ENCODE measurements at places on chromosomes 2 and 18.

DNA sequence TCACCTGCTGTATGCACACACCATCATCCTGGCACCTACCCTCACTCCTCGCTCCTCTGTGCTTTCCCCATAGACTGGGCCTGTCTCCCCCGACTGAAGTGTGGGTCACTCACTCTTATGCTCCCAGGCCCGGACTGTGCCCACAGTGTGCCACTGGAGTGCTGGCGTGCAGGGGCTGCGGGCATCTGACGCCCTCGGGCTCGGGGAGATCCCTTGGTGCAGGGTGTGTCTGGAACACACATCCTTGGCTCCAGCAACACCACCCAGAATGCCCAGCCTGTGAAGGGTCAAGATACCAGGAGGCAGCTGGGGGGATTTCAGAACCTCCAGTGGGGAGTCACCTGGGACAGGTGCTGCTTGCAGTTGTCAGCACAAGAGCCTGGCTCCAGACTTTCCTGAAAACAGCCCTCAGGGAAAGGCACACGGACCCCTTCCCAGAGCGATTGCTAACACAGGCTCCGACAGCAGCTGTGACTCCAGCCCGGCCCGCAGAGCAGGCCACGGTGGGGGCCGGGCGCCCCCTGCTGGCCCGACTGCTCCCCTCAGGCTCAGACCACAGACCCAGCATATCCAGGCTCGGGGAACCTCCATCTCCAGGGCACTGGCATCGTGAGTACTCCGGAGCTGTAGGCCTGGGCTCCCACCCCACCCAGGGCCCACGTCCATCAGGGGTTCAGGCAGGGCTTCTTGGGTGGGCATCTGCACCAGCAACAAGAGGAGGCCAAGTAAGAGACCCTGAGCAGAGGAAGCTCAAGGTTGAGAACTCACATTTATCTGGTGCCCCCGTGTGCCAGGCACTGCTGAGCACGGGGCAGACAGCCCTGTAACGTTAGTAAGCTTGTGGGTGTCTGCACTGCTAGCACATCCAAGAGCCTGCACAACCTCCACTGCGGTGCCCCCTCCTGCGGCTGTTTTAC is 8.6 kb downstream of the HS1BP3 start:
- DNase-seq: peak; percentile 6

GRCh38 chr2:103809941-103810441 is 1043.9 kb upstream of the POU3F3 start:
- no peak for DNase-seq

- no peak for DNase-seq
Observed at GRCh38 chr2:45182667-45183295, 173.5 kb upstream of the SIX2 start.

GRCh38 chr2:84556190-84556589 is 39.9 kb downstream of the DNAH6 start:
- no peak for DNase-seq

DNA sequence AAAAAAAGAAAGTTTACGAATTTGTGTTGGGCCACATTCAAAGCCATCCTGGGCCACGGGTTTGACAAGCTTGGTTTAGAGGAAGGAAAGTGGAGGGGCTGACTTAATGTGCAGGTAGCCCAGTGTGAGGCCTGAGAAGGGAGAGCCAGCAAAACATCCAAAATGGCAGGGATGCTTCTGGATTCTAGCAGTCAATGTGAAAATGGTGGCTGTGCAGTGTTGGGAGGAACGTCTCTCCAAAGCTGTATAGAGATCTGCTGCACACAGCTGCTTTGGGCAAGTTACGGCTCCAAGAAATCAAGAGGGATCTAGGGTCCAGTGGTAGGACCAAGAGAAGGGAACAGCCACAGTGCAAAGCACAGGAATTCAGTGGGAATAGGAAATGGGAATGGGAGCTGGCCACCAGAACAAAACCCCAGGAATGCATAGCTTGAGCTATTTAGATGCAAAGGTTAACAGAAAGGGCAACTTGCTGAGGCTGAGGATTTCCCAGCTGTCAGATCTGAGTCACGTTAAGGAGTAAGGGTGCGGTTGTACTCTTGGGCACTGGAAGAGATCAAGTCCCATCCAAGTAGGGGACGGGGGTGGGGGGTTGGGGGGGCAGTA is 70.6 kb downstream of the B3GNT2 start:
- DNase-seq: no peak

GRCh38 chr2:88234760-88235159 is 64.6 kb downstream of the THNSL2 start:
- DNase-seq: no peak

- no peak for DNase-seq
Observed at GRCh38 chr2:59572227-59572626, 981.2 kb downstream of the BCL11A start.

DNA sequence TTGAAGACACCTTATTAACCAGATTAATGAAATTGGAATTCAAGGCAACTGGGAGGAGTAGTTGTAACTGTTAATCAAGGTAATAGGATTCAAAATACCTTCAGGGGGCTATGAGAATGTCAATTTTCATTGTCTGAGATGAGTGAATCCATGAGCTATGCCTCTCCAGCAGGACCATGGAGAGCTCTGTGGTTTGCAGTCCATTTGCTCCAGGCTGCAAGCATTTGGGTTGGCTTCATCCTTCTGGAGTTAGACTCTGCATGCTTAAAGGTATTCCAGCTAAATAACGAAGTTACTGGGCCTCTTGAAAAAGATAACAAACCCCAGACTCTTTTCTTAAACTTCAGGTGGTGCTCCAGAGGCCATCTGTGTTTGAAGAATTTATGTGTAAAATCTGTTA is 207.1 kb upstream of the SLC8A1 start:
- DNase-seq: no peak

- DNase-seq: no peak
Observed at GRCh38 chr2:189179570-189179950, at the start of gene COL5A2. Gene COL5A2 (minus strand): TSS chr2:189179761. CDS start chr2:189179604, 157 bp downstream.

DNA sequence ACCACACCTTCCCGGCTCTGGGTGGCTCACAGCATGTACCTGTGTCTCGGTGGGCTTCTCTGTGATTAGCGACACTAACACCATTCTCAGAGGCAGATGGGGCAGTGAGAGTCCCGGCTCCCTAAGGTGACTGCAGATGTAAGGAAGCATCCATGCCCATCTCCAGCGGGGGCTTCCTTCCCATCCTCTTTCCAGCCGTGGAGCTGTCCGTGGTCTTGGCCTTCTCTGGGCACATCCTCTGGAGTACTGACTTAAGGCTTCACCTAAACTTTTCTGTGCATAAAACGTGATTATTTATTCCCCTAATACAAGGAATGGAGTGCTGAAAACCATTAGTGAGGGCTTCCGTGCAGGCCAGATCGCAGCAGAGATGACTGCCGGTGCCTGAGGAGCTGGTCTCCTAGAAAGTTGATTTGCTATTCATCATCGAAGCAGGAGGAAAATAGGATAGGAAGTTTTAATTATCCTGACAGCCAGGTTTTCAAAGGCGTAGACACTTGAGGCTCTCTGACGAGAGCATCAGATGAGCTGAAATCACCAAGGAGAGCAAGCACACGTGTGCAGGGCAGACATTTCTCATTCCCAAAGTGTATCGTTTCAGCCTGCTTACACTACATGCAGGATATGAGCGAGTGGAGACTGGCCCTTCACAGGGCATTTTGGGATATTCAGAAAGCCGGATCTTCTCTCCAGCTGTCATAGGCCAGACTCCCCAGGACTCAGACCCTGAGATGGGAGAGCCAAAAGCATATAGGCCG is 186.1 kb upstream of the SALL3 start:
- no peak for DNase-seq

DNA sequence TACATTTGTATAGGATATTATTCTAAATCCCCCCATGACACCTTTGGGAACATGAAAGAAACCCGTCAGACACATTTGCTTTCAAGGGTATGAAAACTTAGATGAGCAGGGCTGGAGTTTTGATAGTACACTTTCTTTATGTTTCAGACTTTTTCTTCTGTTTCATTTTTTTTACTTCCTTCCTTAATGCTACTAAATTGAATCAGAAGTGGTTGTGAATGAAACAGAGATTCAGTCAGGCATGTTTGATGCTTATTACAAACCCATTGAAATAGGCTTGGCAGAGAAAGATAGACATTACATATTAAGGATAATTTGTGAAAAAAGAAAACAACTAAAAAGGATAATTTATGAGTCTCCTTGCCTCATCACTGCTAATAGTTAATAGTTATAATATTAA is 26.8 kb downstream of the SLC30A6 start:
- no peak for DNase-seq

DNA sequence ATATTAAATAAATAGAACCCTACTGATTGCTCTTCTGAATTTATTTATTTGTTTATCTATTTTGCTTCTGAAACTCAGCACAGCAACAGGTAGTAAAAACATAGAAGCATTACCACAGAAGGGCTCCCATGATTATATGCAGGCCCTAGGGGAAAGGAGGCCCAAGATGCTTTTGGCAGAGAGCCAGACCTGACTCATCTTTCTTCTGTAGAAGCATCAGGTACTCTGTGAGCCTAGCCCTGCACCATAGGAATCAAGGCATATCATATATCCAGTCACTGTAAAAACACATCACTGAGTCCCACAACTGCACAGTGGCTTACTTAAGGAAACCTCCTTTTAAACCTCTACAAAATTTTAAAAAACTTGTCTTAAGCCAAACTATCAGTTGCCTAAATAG is 1.8 kb downstream of the SCN9A start:
- DNase-seq: no peak

GRCh38 chr2:169798397-169798717 is 314 bp upstream of the SSB start:
- no peak for DNase-seq

DNA sequence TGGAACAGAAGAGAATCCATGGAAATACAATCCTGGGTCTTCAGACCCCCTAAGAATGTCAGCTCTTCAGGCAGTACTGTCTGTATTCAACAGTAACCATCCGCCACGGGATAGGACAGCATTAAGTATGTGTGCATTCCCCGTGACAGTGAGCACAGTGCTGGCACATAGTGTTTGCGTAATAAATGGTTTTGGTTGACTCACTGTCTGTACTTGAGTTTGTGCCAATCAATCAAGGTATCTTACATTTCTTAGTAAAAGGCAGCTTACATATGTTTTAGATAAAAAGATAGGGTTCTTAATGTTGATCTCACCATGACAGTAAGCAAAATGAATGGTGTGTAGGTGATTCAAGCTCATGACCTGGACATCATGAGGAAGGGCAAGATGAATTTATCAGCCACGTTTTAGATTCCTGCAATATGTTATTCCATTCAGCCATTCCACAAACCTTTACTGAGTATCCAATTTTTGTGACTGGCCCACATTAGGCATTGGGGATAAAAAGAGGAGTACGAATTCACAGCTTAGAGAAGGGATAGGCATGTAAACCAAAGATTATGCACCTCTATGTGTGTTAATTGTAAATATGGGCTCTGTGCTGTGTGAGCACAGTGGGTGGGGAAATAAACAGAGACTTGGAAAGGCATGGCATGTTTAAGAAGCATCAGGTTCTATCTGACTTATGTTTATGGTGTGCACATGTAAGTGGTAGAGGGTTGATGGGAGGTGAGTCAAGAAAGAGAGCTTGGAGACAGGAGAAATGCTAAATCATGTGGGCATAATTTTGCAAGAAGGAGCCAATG is 258.8 kb downstream of the SLC8A1 start:
- DNase-seq: no peak

DNA sequence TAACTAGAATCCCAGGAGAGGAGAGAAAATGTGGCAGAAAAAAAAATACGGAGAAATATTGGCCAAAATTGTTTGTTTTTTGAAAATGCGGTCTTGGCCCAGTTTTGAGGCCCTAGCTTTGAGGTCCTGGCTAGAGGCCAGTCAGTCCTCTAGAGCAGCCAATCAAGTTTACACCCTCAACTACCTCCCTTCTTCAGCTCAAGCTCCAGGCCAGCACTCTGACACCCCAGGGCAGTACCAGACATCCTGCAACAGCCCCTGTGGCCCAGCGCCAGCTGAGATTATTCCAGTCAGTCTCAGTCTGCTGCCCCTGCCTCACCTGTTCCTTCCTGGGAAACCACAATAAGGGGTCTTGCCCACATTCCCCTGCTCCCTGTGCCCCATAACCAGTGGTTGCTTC is 107.7 kb downstream of the UGGT1 start:
- DNase-seq: no peak

- DNase-seq: no peak
Observed at GRCh38 chr2:179140571-179140970, 90.6 kb upstream of the CCDC141 start.

DNA sequence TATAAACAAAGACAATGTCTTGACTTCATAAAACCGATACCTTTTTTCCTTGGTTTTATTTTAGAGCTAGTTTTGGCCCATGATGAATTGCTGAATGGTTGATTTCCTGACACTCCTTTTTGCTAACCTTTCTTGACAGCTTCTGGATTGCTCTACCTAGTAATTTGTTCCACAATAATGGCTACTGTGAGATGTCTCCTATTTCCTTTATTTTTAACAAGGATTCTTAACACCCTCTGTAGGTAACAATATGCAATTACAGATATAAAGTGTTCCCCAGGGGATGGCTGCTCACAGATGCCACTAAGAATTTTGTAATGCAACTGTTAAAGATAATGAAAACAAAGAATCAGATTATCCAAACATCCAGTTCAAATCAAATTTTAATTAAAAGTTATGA is 100.8 kb upstream of the ATP5MC3 start:
- DNase-seq: peak; percentile 73

DNA sequence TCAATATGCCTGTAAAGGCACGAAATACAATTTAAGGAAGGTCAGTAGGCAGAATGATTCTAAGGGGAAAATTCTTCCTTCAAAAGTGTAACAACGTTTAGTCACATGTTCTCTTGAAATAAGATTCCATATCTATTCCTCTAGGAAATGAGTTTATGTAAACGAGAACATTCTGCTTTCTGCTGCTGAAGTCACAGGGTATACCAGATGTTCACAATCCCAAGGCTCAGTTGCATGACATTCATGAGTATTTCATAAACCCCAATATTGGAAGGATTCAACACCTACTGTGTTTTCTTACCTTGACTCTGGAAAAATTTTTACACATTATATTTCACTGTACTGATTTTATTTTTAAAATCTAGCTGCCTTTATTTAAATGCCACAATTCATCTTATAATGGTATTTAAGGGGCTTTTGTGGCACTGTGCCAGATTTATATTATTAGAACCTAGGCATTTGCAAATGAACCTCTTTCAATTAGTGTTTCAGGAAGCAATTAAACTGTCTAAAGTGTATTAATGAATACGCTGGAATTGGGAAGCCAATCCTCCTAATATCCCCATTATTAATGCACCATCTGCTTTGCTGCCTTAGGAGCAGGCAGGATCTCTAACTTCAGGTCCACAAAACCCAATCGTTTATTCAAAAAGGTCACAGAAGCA is 542.6 kb upstream of the KLHL29 start:
- DNase-seq: no peak

Data from NCI-H2081 treated with DMSO at 0.1 percent for 48 hours (cell line).